ENCODE measurements at places on chromosomes 11 and 22.
A peak's percentile ranks its signal among the peaks of the same experiment; 100 is the strongest.

GRCh38 chr11:114563077-114563476, 3.4 kb upstream of the NXPE1 start:
- DNase-seq = no peak

- DNase-seq = no peak
Measured at GRCh38 chr11:106161775-106162634, 84.5 kb downstream of the AASDHPPT start.

DNA sequence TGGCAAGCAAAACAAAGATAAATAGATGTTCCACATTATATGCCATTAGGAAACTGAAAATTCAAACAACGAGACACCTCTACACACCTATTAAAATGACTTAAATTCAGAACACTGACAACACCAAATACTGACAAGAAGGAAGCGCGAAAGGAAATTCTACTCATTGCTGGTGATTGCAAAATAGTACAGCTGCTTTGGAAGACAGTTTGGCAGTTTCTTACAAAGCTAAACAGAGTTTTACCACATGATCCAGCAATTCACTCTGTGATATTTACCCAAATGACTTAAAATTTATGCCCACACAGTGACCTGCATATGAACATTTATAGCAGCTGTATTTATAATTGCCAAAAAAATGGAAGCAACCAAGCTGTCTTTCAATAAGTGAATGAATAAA, 232.6 kb downstream of the CASP12 start:
- no peak for DNase-seq

- no peak for DNase-seq
Measured at GRCh38 chr11:116344601-116345000, 428.2 kb downstream of the BUD13 start.

GRCh38 chr11:18677560-18677959, 21.0 kb upstream of the TMEM86A start:
- DNase-seq = no peak

DNA sequence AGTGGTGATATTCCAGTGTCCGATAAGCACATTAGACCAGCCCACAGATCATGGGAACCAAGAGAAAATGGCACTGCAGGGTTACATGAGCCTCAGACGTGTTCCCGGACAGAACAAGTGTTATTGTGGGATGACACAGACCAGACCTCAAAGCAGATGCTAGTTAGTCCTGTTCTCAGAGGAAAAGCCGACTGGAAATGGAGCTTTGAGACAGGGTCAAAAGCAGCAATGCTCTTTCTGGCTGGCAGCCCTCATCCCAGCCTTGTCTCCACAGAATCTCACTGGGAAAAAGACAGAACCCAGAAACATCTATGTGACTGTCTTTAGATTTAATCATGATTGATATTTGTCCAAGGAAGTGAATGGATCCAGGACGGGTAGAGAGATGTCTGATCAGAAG, 506.8 kb downstream of the INSC start:
- no peak for DNase-seq

DNA sequence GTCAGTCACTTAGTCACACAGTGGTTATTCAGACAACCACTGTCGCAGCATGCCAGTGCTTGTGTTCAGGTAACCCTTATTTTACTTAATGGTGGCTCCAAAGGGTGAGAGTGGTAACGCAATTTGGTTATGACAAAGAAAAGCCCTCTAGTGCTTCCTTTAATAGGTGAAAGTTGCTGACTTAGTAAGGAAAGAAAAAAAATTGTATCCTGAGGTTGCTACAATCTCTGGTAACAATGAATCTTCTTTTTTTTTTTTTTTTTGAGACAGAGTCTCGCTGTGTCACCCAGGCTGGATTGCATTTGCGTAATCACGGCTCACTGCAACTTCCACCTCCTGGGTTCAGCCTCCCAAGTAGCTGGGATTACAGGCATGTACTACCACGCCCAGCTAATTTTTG, 64.5 kb downstream of the C11orf91 start:
- no peak for DNase-seq

DNA sequence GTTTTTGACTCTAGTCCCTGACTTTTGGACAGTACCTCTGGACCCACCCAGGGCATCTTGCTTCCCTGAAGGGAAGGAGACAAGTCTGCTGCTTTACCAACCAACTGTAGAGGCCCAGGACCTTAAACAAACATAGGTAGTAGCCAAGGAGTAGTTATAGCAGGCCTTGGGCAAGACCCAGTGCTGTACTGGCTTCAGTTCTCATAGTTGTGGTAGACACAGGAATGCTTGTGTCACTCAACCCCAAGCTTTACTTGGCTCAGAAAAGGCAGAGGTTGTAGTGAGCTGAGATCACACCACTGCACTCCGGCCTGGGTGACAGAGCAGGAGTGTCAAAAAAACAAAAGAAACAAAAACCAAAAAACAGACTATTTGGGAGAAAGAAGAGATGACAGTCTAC, 21.3 kb upstream of the OR52M1 start:
- no peak for DNase-seq

DNA sequence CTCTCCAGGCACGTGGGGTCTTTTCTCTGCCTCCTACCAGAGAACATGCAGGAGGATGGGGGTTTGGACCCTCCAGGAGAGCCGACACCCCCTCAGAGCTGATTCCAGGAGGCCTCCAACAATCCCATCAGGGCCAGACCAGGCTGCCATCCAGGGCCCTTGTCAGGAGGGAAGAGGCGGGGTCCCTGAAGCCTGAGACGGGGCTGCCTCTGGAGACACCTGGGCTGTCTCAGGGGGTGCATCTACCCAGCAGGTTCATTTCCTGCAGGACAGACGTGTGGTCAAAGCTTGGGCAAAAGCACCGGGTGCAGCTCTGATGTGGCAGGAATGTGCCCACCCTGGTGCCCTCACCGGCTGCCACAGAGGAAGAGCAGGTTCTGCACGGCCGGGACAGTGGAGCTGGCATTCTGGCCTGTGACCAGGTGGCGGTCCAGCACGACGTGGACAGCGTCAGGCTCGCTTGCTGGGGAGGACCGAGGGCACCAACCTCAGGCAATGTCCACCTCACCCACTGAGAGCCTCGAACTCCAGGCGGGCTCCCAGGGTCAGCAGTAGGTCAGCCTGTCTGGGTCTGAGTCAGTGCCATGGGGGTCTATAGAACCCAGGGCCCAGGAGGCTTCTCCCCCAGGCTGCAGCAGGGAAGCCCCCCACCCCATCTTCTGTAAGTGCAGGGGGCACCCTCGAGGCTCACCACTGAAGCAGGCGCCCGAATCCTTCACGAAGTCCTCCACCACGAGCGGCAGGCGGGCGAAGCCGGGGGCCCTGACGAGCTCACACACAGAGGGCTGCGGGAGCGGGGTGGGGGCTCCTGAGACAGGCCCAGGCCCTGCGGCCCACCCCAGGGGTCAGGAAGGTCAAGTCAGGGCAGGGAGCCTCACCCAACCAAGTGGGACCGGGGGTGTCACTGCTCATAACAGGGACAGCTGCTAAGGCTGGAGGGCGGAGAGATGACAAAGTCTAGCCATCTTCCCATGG, 6.4 kb downstream of the GATD1 start:
- no peak for DNase-seq

DNA sequence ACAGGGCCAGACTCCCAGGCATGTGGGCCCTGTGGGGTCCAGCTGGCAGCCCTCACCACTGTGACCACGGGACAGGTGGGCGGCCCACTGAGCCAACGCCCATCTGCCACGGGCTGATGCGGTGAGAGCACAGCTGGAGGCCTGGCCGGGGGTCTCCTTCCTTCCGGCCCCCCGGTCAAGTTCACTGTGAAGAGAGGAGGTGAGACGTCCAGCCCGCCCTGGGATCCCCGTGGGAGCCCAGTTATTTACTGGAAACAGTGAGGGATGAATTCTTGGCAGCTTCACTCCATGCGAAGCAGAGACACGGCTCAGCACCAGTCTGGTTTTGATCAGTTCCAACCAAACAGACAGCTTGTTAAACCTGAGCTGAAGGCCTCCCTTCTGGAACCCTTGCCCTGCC, 38.7 kb downstream of the WNT11 start:
- no peak for DNase-seq

DNA sequence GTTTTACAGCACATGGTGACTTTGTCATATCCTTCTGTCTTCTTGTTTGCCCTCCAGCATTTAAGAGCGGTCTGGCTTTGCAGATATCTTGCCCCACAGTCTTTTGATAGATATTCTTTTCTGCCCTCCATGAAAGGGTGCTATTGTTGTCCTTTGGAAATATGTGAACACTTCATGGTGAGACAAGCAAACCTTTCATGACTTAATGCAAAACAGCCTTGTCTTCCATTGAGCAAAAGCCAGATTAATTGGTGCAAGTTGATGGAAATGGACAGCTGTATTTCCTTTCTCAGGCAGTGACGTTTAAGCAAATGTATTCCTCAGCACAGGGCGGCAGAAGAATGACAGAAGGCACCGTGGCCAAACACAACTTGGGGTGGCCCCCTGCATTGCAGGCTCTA, 4.4 kb downstream of the DCPS start:
- peak; percentile 74 for DNase-seq

- DNase-seq = no peak
Measured at GRCh38 chr11:104997288-104997687, 25.7 kb downstream of the CASP5 start.

DNA sequence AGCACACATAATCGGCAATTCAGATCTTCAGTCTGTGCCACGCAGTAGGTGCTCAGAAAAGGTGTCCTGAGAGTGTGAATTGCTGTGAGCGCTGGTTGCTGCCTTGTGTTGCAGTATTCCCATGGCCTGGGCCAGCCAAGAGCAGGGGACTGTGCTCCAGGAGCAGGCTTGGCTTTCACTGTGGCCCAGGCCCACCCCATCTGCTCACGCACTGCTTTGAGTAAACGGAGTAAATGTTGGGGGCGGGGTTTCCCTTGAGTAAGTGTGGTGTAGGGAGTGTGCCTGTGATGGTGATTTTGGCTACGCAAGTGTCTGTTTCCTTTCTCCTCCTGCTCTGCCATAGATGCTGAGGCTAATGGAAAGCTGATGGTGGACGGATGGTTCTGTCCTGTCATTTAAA, 2.3 kb downstream of the CTTN start:
- no peak for DNase-seq

DNA sequence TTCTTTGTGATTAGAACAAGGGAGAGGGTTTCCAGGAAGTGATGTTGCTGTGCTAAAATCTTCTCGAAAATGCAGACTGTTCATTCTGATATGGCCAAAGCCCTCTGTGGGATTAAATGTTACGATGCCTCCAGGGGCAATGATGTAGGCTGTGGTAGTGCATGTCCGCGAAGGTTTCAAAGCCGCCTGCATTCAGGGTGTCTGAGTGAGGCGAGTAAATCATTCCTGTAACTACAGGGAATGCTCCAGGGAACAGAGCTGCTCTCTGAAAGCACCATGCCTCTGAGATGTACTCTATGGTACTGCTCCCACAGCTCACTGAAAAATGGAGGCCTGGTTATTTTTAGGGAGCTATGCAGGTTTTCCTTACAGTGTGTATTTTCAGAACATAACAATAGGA, 21.2 kb downstream of the PDGFD start:
- DNase-seq = no peak

DNA sequence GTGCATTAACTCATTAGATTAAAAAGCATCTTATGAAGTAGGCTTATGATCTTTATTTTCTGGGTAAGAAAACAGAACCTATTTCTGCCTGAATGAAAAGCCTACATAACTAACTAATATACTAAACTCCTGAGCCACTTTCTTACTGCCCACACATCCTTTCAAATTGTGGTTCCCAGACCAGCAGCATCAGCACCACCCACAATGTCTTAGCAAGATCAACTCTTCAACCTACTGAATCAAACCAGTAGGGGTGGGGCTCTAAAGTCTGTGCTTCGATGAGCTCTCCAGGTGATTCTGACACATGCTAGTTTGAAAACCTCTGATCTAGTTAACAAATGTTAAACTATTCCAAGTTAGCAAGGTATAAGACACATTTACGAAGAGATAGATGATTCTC, 462.4 kb downstream of the DLG2 start:
- no peak for DNase-seq

DNA sequence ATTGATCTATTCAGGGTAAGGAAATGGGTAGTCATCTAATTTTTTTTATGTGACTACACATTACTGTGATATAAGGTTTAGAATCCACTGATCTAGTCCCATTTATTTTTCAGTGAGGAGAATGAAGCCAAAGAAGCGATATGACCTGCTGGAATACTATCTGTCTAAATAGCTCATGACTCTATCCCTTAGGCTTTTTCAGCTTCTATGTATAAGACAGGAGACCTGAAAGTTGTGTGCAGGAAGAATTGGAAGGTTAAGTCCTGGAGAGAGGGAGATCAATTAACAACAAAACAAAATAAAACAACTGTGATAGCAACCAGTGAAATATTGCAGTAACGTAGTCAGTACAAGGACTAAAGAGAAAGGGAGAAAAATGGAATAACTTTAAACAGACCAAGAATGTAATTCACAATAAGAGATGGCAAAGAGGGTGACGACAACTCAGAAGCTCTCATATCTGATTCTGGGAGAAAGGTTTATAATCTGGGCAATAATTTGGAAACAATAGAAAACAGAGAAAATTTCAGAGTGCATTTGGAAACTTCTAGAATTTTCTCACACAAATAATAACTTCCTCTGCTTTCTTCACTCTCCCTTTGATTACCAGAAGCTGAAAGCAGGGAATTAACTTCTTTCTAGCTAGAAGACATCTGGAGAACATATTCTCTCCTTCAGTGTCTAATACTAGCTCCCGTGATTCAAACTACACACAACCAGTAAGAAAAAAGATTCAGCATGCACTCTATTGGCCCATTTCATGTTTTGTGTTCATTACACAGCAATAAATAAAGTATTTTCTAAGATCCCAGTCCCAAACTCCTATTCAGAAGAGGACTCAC, 19.2 kb upstream of the CASP12 start:
- no peak for DNase-seq

DNA sequence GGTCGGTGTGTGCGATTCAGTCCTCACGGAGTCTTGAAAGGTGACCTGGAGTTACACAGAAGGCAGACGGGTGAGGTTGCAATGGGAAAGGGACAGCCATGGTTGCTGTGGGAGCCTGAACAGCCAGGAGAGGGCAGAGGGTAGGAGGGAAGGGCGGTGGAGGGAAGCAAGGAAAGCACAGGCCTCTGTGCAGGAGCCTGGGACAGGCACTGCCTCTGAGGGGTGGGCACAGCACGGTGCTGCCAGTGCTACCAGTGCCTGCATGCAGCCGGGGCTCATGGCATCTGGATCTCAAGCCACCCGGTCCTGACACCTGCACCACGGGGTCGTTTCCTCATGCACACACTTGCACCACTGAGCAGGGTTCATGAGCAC, 401.0 kb downstream of the TBC1D22A start:
- DNase-seq = no peak
